Activated CD8-positive, alpha-beta T cell treated with anti-CD3 and anti-CD28 coated beads for 36 hours (primary cell): ENCODE measurements at places on chromosomes 1 and 21. TPM values are rescaled to one million over a fixed set of nuclear protein-coding genes. Genes with fewer than 3 reads are reported as not detected.

- no peak overlapping the region for H3K4me3 ChIP-seq
- no peaks in the 10 kb centered on the region for H3K27me3 ChIP-seq
- no peak for DNase-seq
- no peaks in the 10 kb centered on the region for H3K36me3 ChIP-seq
- H3K27ac ChIP-seq: no peak overlapping the region
These were observed 216.1 kb downstream of the NUF2 start for GRCh38 chr1:163537809-163538208.

DNA sequence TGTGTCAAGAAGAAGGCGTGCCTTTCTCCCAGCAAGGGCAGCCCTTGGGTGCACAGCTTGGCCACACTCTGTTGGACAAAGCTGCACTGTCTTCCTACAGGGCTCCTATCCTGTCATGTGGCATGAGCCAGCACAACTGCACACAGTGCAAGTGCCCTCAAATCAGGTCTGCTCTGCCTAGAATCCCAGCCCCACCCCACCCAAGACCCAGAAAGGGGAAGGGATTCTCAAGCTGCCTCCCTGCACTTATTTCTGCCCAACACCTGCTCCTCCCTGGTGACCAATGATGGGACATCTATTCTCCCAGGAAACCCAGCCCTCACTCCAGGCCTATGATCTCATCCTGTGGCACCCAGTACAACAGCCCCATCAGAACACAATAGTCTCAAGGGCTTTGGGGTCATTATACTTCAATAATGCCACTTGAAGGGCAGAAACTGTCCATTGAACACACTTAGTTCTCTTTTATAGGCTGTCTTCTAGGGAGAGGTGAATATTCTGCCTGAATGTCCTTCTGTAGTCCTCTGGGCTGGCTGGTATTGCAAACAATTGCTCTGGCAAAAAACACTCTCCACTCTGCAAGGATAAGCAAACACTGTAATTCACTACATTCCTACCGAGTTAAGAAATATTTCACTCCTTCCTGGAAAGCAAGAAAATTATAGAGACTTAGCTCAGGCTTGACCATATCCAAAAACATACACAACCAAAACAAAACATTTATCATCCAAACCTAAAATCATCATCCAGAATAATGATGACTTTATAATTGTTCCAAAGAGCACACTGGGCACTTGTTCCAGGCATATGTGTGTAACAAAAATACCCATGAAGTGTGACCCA is 43.1 kb upstream of the IGSF3 start:
- no peak for DNase-seq
- no peaks in the 10 kb centered on the region for H3K36me3 ChIP-seq
- peaks cover 13% of the 10 kb centered on the region for H3K4me1 ChIP-seq
- peaks cover 6% of the 10 kb centered on the region for H3K27me3 ChIP-seq

GRCh38 chr1:37814252-37814651 is 6.2 kb upstream of the YRDC start:
- peaks cover 9% of the 10 kb centered on the region for H3K36me3 ChIP-seq
- H3K4me1 ChIP-seq: peaks cover 11% of the 10 kb centered on the region
- H3K27me3 ChIP-seq: no peaks in the 10 kb centered on the region
- no peak overlapping the region for H3K27ac ChIP-seq
- no peak for DNase-seq

DNA sequence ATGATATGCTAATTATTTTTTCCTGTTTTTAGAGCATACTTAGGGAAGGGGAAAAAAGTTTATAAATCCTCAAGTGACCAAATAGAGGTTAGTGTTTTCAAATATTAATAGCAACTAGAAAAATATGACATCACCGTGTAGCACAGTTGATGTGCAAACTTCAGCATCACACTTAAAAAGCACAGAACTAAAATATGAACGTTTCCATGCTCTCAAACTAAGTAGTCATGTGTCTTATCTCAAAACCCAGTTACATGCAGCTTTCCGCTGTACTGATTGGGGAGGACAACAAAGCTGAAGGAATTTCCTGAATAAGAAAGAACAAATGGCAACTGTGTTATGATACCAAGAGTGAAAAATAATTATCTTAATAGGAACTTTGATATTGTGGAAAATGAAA is 903.7 kb downstream of the ADGRL2 start:
- no peaks in the 10 kb centered on the region for H3K4me1 ChIP-seq
- H3K27ac ChIP-seq: no peak overlapping the region
- DNase-seq: no peak
- no peaks in the 10 kb centered on the region for H3K27me3 ChIP-seq
- H3K4me3 ChIP-seq: no peak overlapping the region
- no peaks in the 10 kb centered on the region for H3K36me3 ChIP-seq

- H3K27ac ChIP-seq: peak within 1 kb of the TSS; percentile 82
- H3K27me3 ChIP-seq: no peaks in the 10 kb centered on the region
- peaks cover 42% of the 10 kb centered on the region for H3K4me1 ChIP-seq
- peak within 1 kb of the TSS; percentile 69 for H3K4me3 ChIP-seq
- no peaks in the 10 kb centered on the region for H3K36me3 ChIP-seq
These were observed at the start of gene S100B for GRCh38 chr21:46604975-46605766. TSS of gene S100B (minus strand) at chr21:46605082. CDS start at chr21:46602415, 2,667 bp downstream.

- no peaks in the 10 kb centered on the region for H3K27me3 ChIP-seq
- peaks cover 55% of the 10 kb centered on the region for H3K36me3 ChIP-seq
- peak overlapping the region; percentile 4 for H3K27ac ChIP-seq
- no peak for DNase-seq
These were observed 9.7 kb downstream of the CA6 start for GRCh38 chr1:8955406-8955805.

DNA sequence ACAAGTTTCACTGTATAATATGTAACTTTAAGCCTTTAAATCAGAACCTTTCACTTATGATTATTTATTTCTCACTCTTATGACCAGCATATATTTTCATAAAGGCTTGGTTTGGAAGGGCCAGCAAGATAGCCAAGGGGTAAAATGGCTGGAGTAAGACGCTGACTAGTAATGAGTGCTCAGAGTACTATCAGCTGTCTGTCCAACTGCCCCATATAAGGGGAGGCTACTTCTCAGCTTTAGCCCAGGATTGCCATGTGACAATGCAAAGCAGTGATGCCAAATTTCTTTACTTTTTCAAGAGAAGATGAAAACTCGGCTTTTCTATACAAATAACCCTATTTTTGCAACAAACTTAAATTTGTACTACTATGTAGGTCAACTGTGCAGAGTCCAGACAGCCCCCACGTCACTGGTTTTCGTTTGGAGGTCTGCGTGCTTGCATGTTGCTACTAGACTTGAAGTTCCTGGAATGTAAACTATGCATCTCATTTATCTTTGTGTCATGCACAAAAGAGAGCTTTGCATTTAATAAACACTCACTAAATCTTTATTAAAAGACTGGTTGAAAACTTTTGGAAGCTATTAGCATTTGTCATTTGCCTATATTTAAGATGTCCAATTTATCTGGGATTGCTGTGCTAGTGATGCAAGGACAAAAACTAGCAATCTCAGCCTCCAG is 110.4 kb downstream of the TNFSF18 start:
- no peak overlapping the region for H3K27ac ChIP-seq
- H3K4me3 ChIP-seq: no peak overlapping the region
- H3K36me3 ChIP-seq: no peaks in the 10 kb centered on the region
- no peaks in the 10 kb centered on the region for H3K27me3 ChIP-seq
- no peak for DNase-seq

GRCh38 chr21:37546299-37546908 is 179.8 kb downstream of the DYRK1A start:
- no peak overlapping the region for H3K4me3 ChIP-seq
- DNase-seq: no peak
- H3K27ac ChIP-seq: no peak overlapping the region
- H3K4me1 ChIP-seq: peaks cover 12% of the 10 kb centered on the region

- H3K36me3 ChIP-seq: peaks cover 29% of the 10 kb centered on the region
- H3K4me3 ChIP-seq: peak overlapping the region; percentile 48
These were observed 14.8 kb upstream of the NCMAP start for GRCh38 chr1:24540906-24541710.

- no peaks in the 10 kb centered on the region for H3K27me3 ChIP-seq
- H3K36me3 ChIP-seq: peaks cover 2% of the 10 kb centered on the region
- no peak overlapping the region for H3K27ac ChIP-seq
- DNase-seq: no peak
These were observed 58.8 kb upstream of the PRDX6 start for GRCh38 chr1:173418107-173418985.

DNA sequence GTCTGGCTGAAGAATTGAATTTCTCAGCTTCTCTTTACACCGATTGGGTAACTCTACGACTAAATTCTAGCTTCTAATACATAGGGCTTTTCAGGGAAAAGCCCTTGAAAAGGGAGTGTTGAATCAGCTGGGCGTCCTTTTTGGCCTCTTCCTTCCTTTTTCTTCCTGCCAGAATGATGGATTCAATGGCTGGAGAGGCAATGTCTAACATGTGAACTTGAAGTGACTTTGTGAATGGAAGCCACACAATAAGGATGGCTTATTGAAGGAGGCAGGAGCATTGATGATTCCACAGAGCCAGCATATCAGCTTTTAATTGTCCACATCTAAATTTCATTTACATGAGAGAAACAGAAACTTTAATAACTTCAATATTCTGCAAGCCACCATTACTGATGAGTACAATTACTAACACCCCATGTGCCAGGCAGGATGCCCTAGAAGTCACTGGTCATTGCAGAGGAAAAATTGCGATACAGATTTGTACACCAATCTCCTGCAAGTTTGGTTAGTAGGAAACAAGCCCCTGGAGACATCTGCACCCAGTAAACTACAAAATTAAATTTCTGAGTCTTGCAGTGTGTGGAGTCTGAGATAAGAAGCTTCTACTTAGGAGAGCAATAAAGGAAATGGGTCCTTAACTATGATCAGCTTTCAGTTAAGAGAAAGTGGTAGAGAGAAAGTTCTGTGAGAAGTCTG is 56.1 kb downstream of the STYXL2 start:
- peaks cover 22% of the 10 kb centered on the region for H3K27me3 ChIP-seq
- H3K4me1 ChIP-seq: no peaks in the 10 kb centered on the region

- H3K4me3 ChIP-seq: no peak overlapping the region
- H3K36me3 ChIP-seq: no peaks in the 10 kb centered on the region
- H3K27me3 ChIP-seq: peaks cover 3% of the 10 kb centered on the region
- H3K4me1 ChIP-seq: no peaks in the 10 kb centered on the region
- no peak overlapping the region for H3K27ac ChIP-seq
- no peak for DNase-seq
These were observed 27.4 kb upstream of the DUSP23 start for GRCh38 chr1:159753386-159753785.

DNA sequence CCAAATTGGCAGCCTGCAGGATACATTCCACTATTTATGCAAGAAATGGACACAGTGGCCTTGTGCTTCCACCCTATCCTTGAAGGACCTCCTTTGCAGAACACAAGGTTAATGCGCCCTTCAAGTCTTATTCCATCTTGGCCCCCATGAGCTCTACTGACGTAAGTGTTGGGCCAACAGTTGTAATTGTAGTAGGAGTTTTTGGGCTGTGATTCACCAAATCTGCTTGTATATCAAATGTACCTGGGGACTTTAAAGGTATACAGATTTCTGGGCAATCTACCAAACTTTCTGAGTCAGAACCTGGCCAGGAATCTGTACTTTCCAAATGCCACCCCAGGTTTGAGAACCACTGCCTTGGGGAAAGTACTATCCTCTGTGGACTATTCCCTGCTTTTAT is 100.9 kb upstream of the MARK1 start:
- no peaks in the 10 kb centered on the region for H3K36me3 ChIP-seq
- H3K4me3 ChIP-seq: no peak overlapping the region
- H3K27me3 ChIP-seq: peaks cover 5% of the 10 kb centered on the region
- no peaks in the 10 kb centered on the region for H3K4me1 ChIP-seq

GRCh38 chr1:80214888-80215540 is 1208.5 kb upstream of the ADGRL4 start:
- H3K27me3 ChIP-seq: no peaks in the 10 kb centered on the region
- DNase-seq: no peak
- no peaks in the 10 kb centered on the region for H3K36me3 ChIP-seq
- no peak overlapping the region for H3K4me3 ChIP-seq
- H3K4me1 ChIP-seq: no peaks in the 10 kb centered on the region

DNA sequence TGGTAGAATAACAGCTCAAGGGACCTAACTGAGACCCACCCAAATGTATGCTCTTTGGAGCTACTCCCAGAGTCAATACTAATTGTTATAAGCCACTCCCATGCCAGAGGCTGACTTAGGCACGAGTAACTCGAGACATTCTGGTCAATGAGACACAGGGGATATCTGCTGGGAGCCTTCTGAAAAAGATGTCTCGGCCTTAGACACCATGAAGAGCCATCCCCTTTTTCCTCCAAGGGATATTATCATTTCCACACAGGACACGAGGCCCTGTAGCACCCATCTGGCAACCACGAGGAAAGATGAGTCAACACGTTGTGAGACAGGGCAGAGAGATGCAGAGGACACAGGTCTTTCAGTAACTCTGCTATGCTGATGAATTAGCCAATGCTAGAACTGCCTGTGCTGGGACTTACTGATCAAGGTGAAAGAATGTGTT is 30.7 kb downstream of the ITPKB start:
- H3K36me3 ChIP-seq: peaks cover 62% of the 10 kb centered on the region
- DNase-seq: peak; percentile 63
- peak overlapping the region; percentile 61 for H3K4me3 ChIP-seq
- H3K27ac ChIP-seq: peak overlapping the region; percentile 99
- H3K4me1 ChIP-seq: peaks cover 88% of the 10 kb centered on the region

- H3K4me3 ChIP-seq: no peak overlapping the region
- no peak for DNase-seq
- H3K4me1 ChIP-seq: no peaks in the 10 kb centered on the region
- no peak overlapping the region for H3K27ac ChIP-seq
- H3K27me3 ChIP-seq: peaks cover 13% of the 10 kb centered on the region
These were observed 65.9 kb downstream of the KCNAB2 start for GRCh38 chr1:6111571-6111970.

- H3K4me3 ChIP-seq: no peak overlapping the region
- peaks cover 1% of the 10 kb centered on the region for H3K27me3 ChIP-seq
- DNase-seq: no peak
- H3K36me3 ChIP-seq: no peaks in the 10 kb centered on the region
- H3K4me1 ChIP-seq: no peaks in the 10 kb centered on the region
- H3K27ac ChIP-seq: no peak overlapping the region
These were observed 147.1 kb downstream of the KIF26B start for GRCh38 chr1:245301921-245302320.

DNA sequence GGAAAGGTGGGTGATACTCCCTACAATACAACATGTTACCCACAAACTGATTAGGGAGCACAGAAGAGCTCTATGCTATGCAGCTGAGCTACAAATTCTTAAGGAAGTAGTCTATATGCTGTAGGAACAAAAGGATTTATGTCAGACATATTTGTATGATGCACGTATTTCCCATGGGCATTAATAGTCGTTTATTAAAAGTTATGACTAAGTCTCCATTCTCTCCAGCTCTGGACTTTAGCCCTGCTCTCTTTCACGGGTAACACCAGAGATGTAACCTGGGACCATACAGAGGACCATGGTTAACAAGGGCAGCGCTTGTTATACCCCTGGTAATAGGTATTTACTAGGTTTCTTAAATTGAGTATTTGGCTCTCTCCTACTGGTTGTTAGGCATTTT is 168.2 kb upstream of the C1orf105 start:
- DNase-seq: no peak
- H3K4me1 ChIP-seq: peaks cover 20% of the 10 kb centered on the region
- H3K36me3 ChIP-seq: no peaks in the 10 kb centered on the region

Gene CELA3B
- total RNA-seq: not detected

Gene RPE65
- total RNA-seq: not detected

Gene VWA5B1
- not detected for total RNA-seq

Gene COL24A1
- not detected for total RNA-seq

Gene NR0B2
- total RNA-seq: not detected

Gene CFHR1
- total RNA-seq: not detected

Gene DNAJC28
- 0.22 TPM for total RNA-seq

Gene FMO4
- 1.6 TPM for total RNA-seq
